ENCODE measurements at places on chromosomes 13 and 19.

- no peak for DNase-seq
Observed at GRCh38 chr19:32168606-32169005, 176.8 kb upstream of the ZNF507 start.

DNA sequence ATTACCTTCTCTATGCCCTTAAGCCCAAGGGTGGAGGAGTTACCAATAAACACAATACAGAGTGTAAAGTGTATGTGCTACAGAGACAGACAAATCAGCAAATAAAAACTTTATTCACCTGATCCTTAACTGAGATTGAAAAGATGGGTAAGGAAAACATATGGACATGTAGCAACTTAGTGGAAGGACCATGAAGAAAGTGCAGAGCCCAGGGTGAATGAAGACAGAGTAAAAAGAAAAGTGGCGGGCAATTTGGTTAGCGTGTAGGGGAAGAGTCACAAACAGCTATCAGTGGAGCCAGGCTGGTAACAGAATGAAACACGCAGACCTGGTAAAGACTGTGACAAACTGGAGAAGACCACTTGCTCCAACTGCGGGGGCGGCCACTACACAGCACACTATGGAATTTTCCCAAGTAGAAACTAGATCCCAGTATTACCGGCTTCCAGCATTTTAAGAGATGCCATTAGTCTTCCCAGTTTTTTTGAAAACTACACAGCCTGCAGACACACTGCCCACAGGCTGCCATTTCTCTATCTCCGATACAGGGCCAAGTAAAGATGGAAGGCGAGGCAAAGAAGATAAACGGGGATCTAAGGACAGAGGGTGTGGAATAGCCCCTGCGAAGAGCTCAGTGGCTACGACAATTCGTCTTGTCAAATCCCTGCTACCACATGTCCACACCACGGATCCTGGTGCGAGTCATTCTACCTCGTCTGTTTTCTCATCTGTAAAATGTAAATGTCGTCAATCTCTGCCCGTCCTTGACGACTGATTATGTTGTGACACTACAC is 1.2 kb downstream of the UQCRFS1 start:
- DNase-seq: no peak

- no peak for DNase-seq
Observed at GRCh38 chr13:74570834-74571233, 436.6 kb upstream of the KLF12 start.

GRCh38 chr13:104773775-104774174 is 1707.6 kb upstream of the SLC10A2 start:
- no peak for DNase-seq

Measured in germinal center (tissue), 1 donor.